ENCODE measurements at places on chromosomes 5 and 9.

- no peak for DNase-seq
Measured at GRCh38 chr5:42759456-42759855, 2.8 kb downstream of the CCDC152 start.

DNA sequence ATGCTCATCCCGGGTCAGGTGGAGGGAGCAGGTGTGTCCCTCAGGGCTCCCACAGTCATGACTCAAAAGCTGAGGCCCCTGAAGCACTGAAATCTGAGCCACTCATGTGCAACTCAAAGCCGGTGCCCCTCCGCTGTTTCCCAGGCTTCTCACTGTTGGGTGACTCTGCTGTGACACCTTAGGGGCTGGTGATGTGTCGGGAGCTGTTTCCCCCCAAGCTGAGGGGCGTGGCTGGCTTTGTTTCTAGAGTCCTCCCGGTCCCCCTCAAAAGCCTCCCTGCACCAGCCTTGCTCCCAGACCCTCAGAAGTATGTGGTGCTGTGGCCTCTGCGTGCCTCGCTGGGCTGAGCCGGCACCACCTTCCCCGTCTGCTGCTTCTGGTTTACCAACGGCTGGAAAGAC, 39.7 kb downstream of the PLPP7 start:
- DNase-seq = no peak

DNA sequence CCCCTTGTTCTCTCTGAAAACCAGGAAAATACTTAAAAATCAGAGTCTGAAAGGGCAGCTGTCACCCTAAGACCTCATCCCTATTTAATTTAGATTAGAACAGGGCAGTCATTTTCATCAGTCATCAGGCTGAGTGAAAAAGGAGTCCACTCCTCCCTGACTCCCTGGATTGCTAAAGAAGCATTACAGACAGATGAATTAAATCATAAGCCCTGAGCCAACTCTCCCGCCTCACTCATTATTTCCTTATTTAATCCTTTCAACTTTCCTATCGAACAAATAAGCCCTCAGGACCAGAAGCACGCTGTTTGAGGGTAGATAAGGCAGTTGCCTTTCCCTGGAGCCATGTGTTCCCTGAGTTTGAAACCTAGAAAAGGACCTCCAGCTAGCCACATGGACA, 201.9 kb upstream of the ANKRD55 start:
- DNase-seq = no peak

DNA sequence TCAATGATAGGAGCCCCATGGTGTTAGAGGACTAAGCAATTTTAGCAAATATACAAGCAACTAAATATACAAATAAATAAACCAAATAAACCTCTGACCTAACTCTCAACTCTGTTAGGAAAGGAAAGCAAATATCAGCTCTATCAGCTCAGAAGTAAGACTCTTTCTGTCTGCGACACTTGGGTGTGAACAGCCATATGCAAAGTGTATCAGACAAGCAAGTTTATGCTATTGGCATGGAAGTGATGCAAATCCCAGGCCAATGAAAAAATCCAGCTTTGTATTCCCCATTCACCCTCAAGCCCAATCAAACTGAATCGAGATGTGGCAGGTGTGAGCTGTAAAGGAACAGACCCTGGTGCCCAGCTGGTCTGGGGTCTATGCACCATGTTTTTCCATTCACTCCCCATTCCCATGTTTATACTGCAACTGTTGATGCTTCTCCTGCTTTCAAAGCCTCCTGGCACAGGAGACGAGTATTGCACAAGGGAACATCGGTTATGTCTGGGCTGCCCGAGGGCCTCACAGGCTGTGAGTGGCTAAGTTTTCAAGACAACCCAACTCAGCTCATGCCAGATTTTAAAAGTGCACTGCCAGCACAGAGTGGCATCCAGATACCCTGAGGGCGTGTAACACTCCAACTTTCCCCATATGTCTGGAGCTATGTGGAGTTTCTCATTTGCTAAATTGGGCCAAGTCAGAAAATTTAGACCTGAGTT, 73.1 kb downstream of the FEM1C start:
- no peak for DNase-seq

DNA sequence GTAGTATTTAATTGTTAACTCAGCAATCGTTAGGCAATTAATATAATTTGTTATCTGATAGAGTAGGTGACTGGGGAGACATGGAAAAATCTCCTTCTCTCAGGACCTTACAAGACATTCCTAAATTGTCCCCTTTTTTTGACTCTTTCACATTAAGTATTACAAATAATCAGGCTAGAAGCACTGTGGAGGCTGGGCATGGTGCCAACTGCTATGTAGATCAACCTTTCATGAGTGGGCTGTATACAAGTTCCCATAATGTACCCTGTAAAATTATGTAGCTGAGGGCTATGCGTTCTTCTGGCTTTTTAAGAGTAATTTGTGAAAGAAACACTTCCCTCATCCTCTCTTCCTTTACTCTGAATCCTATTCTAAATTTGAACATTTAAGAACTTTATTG, 140.2 kb downstream of the NFIB start:
- DNase-seq = no peak

GRCh38 chr9:99721898-99722297, 99.8 kb upstream of the NR4A3 start:
- no peak for DNase-seq

- DNase-seq = no peak
Measured at GRCh38 chr9:79764374-79764773, 192.6 kb downstream of the TLE4 start.

- no peak for DNase-seq
Measured at GRCh38 chr5:141958546-141959172, 657 bp upstream of the PCDH12 start.

- no peak for DNase-seq
Measured at GRCh38 chr9:75108571-75108970, 20.3 kb downstream of the OSTF1 start.

- DNase-seq = no peak
Measured at GRCh38 chr5:67494186-67494855, 297.7 kb upstream of the CD180 start.

DNA sequence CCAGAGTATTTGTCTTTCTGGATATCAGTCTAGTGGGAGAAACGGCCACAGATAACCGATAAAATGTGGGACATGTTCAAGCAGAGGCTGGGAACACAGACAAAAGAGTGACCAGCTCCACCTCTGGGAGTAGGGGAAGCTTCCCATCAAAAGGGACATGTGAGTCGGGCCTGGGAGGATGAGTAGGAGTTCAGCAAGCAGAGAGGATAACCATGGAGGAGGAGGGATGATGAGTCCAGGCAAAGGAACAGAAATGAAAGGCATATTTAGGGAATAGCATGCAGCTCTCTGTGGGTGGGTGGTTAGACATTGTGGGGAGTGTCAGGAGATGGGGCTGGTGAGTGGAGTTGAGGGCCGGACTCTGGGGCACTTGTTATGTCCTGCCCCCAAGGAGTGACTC, 61.5 kb downstream of the ERGIC1 start:
- DNase-seq = no peak

GRCh38 chr9:77534376-77535057, 113.6 kb downstream of the GNA14 start:
- DNase-seq = no peak

DNA sequence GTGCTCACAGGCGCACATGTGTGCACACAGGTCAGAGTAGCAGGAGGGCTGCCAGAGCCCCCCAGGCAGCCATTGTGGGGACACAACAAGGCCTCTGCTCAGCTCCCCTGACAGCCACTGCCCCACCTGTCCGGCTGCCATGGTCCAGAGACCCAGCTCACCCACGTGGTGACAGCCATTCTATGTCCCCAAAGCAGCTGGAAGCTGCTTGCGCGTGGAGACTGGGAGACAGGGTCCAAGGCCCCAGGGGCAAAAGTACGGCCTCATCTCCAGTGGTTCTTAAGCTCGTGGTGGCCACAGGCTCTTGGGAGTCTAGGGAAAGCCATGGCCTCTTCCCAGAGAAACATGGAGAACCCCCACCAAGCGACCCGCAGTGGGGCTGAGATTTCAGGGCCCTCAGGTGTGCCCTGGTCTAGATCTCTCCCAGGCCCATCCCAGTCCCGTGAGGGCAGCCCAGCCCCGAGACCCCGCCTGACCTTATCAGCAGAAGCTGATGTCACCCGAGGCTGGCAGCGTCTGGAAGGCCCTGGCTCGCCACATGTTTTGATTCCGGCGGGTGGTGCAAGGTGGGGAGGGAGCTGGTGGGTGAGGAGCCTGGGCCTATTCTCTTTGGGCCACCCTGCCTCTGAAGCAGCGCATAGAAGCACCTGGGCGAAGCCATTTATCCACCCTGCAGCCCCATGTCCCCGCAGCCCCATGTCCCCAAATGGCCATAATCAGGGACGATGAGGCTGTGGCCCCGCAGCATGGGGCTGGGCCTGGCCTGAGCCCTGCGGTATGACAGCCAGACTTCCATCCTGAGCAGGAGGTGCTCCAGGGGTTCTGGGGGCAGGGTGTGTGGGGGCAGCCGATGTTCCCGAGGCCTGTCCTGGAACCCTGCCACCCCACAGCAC, 31.7 kb downstream of the GLT6D1 start:
- DNase-seq = no peak

DNA sequence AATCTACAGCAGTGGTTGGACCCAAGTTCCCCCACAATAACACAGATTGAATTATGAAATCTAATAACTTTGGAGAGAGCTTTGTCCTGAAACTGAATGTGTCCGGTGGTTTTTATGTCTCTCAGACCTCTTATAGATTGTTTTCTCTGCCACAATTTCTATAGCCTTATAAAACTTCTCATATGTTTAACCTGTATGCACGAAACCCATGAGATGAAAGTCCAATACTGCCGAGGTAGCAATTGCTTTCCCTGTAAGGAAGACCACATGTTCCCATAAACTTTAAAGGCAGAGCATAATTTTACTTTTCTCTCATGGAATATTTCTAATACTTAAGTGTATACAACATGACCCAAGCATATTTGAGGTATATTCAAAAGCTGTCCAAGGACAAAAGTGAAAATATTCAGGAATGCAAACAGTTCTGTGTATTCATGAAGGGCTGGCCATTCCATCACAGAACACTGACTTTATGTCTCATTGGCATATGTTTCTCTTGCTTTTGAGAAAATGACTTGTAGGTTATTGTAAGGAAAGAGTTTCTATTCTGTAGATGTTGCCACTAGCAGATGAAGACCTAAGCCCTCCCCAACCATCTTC, 94.4 kb upstream of the TLE4 start:
- no peak for DNase-seq

GRCh38 chr5:322281-322941, 897 bp downstream of the AHRR start:
- no peak for DNase-seq

DNA sequence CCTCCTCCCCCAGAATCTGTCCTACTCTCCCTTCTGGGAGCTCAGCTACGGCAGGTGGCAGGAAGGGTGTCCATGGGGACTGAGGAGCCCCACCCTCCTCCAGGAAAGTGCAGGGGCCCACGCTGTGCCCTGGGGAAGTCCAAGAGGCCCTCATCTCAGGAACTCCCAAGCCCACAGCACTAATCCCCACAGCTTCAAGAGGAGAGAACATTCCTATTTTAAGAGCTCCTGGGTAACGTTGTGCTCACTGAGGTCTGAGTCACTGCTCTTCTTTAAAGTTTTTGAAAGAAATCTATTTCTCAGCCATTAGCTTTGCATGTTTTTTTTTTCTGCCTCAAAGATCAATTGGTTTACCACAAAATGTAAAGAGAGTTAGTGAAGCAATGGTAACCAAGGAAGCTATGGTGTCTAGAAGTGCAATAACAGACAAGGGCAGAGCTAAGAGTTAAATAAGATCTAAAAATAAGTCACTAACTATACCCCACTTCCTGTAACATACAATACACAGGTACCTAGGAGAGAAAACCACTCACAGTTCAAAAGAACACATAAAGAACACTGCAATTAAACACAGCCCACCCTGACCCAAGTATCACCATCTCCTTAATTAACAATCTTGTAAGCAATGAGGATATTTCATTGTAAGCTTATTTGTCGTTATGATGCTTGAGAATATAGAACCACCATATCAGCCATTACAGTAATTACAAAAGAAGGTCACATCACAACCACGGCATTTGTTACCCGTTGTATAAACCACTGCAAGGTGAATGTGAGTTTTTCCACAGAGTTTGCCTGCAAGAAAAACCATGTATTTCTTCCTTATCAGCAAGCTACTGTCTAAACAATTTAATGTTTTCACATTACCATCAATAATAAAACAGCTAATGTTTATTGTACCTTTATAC, 382.3 kb upstream of the SLC30A5 start:
- DNase-seq = peak; percentile 54

- no peak for DNase-seq
Measured at GRCh38 chr5:128637031-128637430, 99.0 kb upstream of the FBN2 start.

GRCh38 chr5:132486318-132487094, 4.1 kb downstream of the IRF1 start:
- DNase-seq = no peak

GRCh38 chr9:128422783-128423150, 2.1 kb downstream of the CERCAM start:
- no peak for DNase-seq

DNA sequence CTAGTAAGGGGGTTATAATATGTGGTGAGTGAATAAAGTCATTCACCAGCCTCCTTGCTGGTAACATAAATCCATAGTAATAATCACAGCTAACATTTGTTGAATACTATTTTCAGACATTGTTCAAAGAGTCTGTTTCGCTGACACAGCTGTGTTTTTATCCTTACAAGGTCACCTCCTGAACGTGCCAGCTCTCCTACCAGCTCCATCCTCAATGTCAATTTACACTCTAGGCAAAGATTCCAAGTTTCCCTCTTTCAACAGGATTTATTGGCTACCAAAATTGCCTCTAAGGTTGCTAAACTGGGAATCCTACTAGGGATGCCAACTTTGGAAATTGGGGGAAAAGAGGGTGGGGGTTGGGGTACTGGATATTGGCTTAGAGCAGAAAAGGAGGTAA, 30.7 kb upstream of the SMC5 start:
- DNase-seq = no peak

GRCh38 chr5:32712481-32713360, 1.6 kb downstream of the NPR3 start:
- DNase-seq = no peak

- no peak for DNase-seq
Measured at GRCh38 chr9:106653213-106653612, 209.8 kb upstream of the ZNF462 start.

DNA sequence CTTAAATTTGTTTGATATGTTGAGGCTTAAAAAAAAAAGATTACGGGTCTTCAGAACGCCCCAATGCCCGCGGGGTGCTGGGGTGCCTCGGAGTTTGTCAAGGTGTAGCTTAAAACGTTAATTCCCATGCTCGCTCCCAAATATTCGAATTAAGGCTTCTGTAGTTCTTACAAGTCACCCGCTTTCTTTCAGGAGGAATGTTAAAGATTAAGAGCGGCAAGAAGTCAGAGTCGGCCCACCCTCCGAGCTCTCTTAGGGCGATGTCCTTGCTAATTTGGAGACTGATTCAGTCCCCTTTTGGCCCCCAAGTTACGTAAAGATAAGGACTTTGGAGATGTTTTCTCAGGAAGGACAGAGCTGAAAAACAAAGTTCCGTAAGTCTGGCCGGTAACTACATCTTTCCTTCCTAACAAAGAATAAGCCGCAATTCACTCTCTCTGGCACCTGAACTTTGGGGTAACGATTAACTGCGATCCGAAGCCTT, 746 bp upstream of the NPM1 start:
- no peak for DNase-seq

- no peak for DNase-seq
Measured at GRCh38 chr5:180088561-180088960, 17.0 kb upstream of the RNF130 start.

- no peak for DNase-seq
Measured at GRCh38 chr5:98846520-98846919, 73.1 kb downstream of the RGMB start.

All from central memory CD4-positive, alpha-beta T cell (primary cell).